ENCODE measurements at places on chromosomes 3 and 15. TPM values are rescaled to one million over a fixed set of nuclear protein-coding genes. Genes with fewer than 3 reads are reported as not detected.

DNA sequence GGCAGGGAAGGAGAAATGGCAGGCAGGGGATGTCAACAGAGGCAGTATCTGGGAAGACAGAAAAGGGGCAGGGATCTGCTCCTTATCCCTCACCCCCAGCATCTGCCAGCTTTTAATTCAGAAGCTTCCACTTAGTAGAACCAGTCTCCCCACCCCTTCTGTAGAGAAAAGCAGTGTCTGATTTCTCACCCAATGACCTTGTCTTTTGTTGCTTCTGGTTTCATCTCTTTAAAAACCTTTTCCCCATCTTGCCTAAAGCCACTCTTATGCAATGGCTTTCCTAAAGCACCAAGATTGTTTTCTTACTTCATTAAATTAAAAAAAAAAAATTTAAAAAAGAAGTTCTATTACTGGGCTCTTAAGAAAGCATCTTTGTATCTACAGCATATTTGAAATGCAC, 27.8 kb downstream of the ARHGEF3 start:
- no peak for DNase-seq

- DNase-seq: no peak
These were observed 44.1 kb upstream of the CMTM7 start for GRCh38 chr3:32347343-32348125.

SLC6A1 gene
- total RNA-seq: 0.78 TPM

- DNase-seq: no peak
These were observed 12.6 kb downstream of the RFTN1 start for GRCh38 chr3:16500911-16501310.

DNA sequence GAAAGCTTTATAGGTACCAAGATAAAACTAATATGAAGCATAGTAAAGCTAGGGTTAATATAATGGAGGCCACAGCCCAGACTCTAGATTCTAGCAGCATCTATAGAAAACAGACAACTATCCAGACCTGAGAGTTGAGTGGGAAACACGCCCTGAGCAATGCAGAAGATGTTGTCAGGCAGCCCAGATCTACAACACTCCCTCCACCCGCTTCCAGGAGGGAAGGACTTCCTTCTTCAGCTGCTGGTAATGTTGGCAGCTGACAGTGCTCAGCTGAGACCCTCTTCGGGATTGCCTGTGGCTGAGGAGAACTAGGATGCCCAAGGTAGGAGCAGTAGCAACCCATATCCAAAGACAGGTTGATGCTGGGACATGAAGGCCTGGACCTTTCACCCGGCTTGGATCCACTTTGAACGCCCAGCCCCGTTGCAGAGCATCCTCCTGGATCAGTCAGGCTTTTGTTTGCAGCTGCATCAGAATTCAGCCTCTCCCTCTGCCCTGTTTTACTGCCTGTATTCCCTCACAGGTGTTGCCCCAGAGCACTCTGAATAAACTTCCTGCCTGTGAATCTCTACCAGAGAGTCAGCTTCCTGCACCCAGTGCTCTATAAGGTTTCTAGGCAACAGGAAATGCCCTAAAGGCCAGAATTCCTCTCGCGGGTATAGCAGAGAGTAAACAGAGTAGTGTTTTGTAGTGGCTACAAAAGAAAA, 174.7 kb upstream of the IL12A start:
- no peak for DNase-seq

DNA sequence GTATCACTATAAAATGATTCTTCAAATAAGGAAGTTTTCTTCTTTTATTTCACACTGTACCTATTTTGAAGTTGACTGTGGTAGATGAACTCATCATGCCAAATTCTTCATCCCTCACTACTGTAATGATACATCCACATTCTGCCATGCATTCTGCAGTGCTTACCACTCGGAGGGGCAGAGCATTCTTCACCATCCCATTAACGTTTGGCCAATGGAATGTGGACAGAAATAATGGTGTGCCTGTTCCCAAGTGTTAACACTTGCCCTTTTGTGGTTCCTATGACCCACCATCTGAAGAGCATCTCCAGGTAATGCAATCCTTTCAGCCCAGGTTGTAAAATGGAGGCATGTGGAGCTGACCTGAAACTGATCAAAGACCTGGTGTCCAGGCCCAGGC, 18.6 kb downstream of the GOLIM4 start:
- no peak for DNase-seq

DNA sequence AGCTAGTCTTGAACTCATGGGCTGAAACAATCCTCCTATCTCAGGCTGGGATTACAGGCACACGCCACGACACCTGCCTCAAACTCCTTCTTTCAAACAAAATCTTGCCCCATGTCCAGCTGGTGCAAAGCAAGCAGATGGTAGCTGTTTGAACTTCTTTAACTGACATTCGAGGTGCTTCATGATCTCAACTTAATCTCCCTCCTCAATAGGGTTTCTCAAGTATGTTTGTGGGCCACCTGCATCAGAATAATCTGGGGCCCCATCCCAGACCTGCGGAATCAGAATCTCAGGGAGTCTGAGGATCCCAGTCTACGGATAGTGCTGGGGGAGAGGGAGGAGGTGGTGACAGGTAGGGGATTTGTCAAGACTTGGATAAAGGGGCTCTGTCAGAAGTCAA, 20.9 kb upstream of the TRH start:
- DNase-seq: no peak

DNA sequence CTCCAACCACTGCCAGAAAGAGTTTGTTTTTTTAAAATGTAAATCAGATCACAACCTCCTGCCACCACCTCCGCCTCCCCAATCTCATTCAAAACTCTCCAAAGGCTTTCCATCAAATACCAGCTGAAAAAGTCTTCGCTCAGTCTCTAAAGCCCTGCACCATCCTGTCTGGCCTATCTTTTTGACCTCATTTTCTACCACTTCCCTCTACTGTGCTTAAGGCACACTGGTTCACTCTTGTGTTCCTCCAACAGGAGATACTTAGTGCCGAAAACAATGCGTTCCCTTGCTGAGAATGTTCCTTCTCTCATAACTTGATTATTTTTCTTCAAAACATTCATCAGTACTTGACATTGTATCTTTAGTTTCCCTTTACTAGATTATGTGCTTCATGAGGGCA, 3.5 kb downstream of the BTBD1 start:
- DNase-seq: no peak

DNA sequence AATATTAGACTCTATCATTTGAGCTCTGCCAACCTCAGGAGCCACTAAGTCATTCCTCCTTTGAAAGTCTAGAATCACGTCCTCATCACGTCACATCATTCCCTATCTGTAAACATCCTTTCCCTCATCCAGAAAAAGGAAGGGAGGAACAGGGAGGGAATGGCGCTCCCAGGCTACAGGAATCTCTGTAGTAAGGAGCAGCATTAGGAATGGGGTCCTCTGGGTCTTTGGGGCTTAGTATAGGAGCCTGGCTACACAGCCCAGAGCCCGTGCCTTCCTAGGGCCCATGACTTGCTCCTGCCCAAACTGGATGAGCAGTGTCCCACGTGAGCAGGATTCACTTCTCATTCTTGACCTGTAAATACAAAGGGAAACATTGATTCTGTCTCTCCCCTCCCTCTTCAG, 1.6 kb downstream of the TAGLN3 start:
- DNase-seq: no peak

HYPK gene
- 16.9 TPM for total RNA-seq

GRCh38 chr3:53776494-53777101, 69.6 kb downstream of the CHDH start:
- no peak for DNase-seq

CACNA2D3 gene
- 16.8 TPM for total RNA-seq

DNA sequence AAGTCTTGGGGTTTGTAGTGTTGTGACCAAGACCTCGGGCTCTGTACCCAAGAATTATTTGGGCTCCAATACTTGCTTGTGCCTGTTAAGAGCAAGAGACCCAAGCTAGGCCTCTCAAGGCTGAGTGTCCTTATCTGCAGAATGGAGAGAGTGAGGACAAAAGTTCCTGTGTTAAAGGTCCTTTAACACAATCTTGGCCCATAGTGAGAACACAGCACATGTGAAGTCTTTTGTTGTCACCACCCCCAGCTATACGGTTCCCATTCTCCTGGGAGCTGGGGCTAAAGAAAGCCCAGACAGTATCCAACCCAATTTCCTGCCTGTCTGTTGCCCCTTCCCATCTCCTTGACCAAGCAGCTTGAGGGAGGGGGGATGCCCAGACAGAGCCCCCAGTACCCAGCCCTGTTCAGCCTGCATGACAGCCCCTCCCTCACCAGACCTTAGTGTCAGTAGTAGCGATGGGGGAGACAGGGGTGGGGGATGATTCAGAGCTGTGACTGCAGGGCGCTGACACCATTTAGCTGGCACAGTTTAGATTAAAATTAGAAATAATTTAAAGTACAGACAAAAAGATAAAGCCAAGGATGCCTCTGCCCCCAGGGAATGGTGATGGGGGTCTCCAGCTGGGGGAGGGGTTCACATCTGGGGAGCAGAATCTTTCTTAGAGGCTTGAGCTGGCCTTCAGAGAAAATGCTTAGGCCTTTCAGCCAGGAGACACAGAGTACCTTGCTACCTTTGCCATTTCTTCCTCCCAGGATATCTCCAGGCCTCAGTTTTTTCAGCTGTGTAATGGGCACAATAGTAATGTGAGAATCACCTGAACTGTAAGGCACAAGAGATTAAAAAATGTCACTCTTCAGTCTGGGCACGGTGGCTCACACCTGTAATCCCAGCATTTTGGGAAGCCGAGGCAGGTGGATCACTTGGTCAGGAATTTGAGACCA, 2.7 kb downstream of the PRKCD start:
- DNase-seq: no peak

PLSCR2 gene
- 0.31 TPM for total RNA-seq

DNA sequence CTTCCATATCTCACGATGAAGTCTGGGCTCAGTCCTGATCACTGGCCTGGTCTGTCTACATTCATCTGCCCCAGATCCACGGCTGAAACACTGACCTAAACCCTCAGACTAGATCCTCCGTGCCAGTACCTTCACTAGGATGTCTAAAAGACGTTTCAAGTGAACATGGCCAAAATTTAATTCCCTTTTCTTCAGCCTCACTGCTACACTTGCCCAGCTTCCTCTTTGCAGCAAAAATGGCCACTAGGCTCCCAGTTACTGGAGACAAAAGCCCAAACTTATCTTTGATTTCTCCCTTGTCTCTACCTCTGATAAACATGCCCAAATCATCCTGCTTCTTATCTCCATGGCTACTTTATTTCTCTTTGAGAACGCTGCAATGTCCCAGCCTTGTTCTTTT, 1.7 kb downstream of the RASSF1 start:
- DNase-seq: no peak

DNA sequence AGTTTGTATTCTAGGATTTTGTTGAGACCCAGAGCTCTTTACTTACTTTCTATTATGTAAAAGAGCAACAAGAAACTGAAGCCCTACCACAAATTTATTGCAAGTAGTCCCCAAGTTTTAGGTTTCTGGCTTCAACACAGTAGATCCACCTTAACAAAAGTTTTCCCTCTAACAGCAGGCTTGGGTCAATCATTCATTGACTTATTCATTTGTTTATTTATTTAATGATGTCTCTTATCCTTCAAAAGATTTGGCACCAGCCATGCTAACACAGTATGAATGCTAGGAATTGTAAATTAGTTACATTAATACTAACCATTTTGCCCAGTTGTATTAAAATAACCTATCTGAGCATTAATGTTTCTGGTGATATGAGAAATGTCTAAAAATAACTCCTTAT, 88.6 kb downstream of the IQCH start:
- DNase-seq: no peak

GOLGA8N gene
- total RNA-seq: 58.7 TPM

EIF4G1 gene
- total RNA-seq: 294 TPM

GRCh38 chr3:47024932-47025331, 45.5 kb downstream of the NBEAL2 start:
- DNase-seq: no peak

CLDN18 gene
- 497 TPM for total RNA-seq

DNA sequence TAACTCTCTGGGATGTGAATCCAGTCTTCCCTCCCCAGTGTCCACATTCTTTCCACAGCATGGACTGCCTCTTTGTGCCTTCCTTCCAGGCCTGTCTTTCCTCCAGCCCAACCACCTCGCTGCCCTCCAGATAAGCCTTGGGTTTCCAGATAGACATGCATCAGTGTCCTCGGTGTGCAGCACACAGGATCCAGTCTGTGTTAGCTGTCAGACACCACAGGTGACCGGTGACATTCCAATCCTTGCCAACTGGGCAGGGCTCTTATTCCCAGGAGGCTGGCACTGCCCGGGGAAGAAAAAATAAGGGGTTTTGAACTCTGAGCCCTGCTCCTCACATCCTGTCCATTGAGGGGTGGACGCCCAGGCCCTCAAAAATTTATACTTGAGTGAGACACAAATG, 6.0 kb upstream of the SLC6A1 start:
- no peak for DNase-seq

- no peak for DNase-seq
These were observed 514.5 kb downstream of the ROBO1 start for GRCh38 chr3:79253271-79253670.

STAC gene
- 19.1 TPM for total RNA-seq

BSN gene
- total RNA-seq: 1.0 TPM

- no peak for DNase-seq
These were observed 2.5 kb upstream of the NCKIPSD start for GRCh38 chr3:48688032-48688736.

DNA sequence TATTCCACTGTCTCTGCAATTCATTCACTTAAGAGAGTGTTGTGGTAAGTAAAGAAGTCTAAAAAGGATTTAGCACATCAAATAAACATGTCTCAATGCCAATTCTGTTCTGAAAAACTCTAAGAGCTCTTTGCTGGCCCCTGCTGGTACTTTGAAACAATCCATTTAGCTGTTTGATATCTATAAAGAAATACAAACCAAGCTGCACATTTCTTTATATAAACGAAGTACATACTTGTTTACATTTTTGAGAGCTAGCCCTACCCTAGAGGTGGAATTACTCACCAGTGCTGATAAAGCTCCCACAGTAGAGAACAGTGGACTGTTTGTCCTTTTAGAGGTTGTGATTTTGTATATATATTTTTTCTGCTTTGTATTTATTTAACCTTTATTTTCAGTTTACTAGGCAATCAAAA, 75.5 kb downstream of the NEDD4 start:
- DNase-seq: no peak

DNA sequence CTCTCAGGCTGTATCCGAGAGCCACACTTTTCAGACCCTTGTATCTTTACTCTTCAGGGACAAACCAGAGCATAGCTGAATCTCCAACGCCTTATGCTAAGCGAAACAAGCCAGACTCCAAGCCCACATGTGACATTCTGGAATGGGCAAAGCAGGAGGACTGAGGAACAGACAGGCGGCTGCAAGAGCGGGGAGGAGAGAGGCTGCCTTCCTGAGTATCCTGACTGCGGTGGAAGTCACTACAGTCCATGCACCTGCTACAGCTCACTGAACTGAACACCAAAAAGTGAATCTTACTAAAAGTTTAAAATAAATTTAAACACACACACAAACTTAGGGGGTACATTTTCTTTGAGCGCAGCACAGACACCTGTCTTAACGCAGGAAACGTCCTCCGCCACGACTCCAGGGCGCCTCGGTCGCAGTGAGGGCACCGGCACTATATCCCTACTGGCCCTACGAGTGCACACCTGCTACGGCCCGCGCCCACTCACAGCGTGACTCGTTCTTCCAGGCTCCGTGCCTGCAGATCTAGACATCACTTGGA, 1.4 kb downstream of the CYFIP1 start:
- no peak for DNase-seq

- no peak for DNase-seq
These were observed 36.8 kb upstream of the SEC13 start for GRCh38 chr3:10357592-10358308.

UACA gene
- 32.9 TPM for total RNA-seq

- no peak for DNase-seq
These were observed 173.7 kb downstream of the TMEM108 start for GRCh38 chr3:133211856-133212255.

- DNase-seq: no peak
These were observed 6.4 kb downstream of the C3orf52 start for GRCh38 chr3:112092496-112093179.

CFAP92 gene
- total RNA-seq: 3.2 TPM

GRCh38 chr3:113252553-113252952, 41.2 kb downstream of the BOC start:
- DNase-seq: no peak
